ENCODE measurements at places on chromosomes 3 and 15.
A peak's percentile ranks its signal among the peaks of the same experiment; 100 is the strongest.

DNA sequence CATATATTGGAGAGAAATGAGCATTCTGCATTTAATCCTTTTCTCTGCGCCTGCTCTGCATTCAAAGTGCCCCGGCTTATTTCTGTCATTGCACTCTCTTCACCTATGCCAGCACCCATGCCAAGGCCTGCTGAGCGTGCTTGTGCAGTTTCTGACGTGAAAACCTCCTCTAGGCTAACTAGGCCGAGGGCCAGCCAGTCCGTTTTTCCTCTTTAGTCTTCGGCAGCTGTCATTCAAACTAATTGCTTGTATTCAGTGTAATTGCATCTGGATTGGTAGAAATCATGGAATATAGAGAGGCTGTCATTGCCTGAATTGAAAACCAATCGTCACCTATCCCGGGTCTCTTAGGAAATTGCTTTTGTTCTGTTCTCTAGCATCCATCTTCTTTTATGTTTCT lies 94.0 kb downstream of the ARPP21 start:
- no peak for DNase-seq

GRCh38 chr3:107579371-107579770 lies 56.6 kb downstream of the BBX start:
- no peak for DNase-seq

- DNase-seq, result no peak
Observed at GRCh38 chr3:137709011-137709601, 55.0 kb upstream of the SOX14 start.

- DNase-seq, result no peak
Observed at GRCh38 chr3:136135039-136135802, 60.9 kb downstream of the MSL2 start.

DNA sequence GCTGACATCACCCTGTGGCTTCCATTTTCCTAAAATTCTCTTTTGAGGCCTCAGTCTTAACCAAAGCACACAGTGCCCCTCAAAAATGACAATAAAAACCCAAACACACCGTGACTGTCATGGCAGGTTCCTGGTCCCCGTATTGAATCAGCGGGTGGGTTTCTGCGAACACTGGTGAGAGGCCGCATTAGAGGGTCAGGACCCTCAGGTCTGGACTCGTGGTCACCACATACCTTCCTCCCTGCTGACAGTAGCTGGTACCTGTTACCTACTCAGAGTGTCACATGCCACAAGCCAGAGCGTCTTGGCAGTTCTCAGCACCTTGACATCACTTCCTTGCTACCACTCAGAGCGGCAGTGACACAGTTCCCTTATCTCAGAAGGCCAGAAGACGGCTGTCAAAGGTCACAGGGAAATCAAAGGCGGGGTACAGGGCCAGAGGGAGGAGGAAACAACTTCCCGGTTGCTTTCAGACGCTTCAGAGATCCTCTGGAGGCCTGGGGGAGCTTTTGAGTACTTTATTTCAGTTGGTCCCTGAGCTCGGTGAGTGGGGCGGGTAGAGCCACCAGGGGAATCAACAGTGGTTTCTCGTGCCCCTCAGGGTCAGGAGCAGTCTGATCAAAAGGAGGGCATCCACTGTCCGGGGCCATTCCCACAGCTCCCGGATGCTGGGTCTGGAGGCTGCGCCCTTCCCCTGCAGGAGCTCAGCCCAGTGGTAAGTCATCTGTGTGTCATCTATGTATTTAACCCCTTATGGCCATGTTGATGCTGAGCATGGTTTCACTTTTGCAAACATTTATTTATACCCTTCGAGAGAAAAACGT lies at the start of the genes CCR5AS and CCRL2:
Gene CCR5AS (minus strand): TSS at position 279 of the 824 bp plus-strand sequence.
Gene CCRL2 (plus strand): TSS at position 472 of the 824 bp plus-strand sequence. CDS start 821 bp downstream, outside the sequence.
- no peak for DNase-seq

- no peak for DNase-seq
Observed at GRCh38 chr15:95192923-95193322, 961.6 kb downstream of the MCTP2 start.

- DNase-seq, result no peak
Observed at GRCh38 chr15:56913670-56914069, 4.8 kb upstream of the TCF12 start.

DNA sequence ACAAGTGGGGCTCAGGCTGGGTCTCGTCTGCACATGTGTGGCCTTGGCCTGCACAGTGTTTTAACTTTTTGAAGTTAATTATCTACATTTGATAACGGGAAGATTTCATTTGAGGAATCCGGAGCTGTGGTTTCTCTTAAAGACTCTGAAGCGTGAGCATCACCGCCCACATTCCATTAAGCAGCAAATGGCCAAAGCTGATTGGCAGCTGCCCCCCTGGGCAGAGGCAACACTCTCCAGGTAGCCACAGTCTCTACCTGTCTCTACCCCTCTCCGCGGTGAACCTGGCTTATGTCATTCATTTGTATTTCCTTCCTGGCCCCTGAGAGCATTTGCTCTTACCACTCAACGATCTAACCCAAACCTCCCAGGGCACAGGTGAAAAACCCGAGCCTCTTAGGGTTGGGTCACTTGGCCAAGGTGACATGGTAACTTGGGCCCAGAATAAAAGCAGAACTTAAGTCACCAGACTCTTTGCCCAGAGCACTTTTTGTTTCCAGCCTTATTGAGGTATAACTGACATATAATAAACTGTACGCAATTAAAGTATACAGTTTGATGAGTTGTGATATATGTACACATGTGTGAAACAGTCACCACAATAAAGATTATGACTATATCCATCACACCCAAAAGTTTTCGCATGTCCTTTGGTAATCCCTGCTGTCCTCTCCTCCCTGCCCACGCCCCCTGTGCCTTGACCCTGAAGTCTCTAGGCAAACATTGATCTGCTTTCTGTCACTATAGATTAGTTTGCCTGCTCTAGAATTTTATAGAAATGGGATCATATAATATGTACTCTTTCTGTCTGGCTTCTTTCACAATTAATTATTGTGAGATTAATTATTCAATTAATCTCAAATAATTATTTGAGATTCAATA lies 245.7 kb upstream of the HES1 start:
- no peak for DNase-seq

DNA sequence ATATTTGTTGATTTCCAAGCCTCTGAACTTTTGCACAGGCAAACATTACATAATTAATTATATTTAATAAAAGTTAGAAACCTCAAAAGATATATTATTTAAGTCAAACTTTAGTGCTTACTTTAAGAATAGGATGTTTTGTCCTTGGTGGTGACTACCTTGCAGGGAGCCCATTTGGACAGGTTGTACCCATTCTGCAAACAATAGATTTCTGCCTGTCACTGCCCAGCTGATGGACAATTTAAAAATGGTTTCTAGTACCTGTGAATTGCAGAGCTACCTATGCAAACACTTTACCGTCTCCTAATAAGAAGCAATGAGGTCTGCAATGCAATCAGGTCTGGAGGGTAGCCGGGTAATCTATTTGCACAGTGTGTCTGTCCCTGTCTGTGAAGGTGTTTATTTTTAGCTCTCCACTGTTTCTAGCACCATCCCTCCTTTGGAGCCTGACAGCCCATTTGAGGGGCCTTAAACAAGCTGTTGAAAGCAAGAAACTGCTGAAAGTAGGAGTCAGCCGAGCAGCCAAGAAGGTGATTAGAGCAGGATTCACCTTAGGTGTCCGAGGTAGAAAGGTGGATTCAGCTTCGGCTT lies 556.2 kb upstream of the CFAP20DC start:
- DNase-seq, result no peak

- no peak for DNase-seq
Observed at GRCh38 chr3:5630406-5630805, 442.9 kb downstream of the EDEM1 start.

- DNase-seq, result no peak
Observed at GRCh38 chr3:24440760-24441464, 53.7 kb downstream of the THRB start.

DNA sequence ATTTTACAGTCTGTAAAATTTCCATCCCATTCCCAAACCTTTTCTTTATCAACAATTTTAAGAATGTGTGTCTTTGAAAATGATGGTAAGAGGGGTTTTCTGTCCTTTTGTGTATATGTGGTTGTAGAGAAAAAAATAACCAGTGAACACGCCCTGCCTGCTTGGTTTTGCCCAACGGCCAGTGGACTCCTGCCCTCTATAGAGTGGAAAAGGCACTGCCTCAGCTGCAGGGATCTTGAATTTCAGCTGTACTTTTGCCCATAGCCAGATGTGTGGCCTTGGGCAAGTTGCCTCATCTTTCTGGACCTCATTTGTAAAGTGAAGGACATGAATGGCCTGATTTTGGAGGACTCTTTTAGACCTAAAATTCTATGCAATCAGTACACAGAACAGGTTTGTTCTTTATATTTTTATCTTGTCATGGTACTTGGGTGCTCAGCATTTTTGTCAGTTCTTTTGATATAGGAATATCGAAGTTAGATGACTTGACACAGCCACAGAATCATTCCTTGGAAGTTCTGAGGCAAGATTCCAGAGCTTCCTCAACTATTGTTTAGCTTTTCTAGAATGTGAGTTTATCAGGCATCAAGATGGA lies 81.0 kb downstream of the CLDN11 start:
- DNase-seq, result peak; percentile 23

- DNase-seq, result no peak
Observed at GRCh38 chr3:135706758-135707375, 258.7 kb upstream of the PPP2R3A start.

DNA sequence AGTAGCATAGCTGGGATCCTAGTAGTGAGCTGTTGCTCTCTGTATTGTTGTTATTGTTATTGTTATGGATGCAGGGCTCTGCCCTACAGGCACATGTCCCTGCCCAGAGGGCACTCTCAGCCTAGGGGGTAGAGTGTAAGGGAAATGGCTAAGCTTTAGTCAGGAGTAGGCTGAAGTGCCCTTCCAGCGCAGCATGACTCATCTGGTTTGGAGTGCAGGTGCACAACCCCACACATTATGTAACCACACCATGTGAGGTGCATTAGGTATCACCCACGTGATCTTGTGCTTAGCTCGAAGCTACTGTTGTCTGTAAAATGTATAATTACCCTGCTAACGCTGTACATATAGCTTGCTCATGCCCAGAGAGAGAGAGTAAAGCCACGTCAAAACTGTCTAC lies 48.3 kb upstream of the TIPARP start:
- DNase-seq, result no peak

DNA sequence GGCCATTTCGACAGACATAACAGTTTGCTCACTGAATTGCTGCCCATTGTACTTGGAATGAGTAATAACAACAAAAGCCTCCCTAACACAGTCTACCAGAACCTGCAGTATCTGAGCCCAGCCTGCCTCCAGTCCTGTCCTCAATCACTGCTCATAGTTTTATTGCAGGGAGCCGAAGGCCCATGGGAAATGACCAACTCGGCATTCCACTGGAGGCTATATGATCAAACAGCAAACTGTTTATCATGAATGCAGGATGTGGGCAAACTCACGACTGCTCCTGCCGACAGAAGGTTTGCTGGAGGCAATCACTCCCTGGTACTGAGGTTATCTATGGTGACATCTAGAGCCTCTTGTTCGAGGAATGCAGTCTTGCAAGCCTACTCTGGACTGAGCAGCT lies 46.3 kb downstream of the LSM3 start:
- DNase-seq, result no peak

DNA sequence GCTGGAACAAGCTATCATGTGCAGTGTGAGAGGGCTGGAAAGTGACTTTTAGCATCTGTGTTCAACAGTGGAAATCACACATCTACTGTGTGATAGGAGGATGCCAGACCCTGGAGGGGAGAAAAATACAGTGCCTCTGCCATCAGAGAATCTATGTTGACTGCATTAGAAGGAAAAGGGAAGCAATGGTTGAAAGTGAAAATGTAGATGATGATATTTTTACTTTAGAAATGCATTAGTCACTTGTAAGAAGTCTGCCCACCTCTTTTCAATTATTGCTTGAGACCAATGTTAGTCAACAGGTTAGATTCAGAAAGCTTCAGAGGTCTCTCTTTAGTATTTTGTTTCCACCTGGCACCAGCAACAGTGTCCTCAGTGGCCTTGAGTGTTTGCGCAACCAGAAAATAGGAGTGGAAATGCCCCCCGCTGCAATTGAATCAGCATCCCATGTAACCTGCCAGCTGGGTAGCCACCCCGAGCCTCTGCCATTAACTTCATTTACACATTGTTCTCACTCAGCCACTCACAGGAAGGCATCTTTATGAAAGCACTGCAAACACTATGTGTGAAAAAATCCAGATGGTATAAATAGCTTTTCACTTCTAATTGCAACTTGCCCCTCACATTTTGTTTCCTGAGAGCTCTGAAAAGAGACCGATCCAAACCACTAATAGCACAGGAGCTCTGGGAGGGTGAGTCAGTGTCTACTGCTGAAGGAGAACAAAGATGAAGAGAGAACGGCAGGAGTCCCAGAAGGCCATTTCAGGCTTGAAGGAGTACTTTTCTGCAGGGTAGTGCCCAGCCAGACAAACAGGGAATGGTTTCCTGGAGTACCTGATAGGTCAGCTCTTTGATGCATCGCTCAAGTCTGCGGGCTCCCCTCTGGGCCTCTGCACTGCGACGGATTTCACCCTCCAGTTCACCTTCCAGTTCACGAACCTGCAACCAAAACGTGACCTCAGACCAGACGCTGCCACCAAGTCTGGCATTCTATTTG lies 92.1 kb downstream of the HHLA2 start:
- no peak for DNase-seq

- no peak for DNase-seq
Observed at GRCh38 chr3:135191708-135192107, 396.6 kb downstream of the EPHB1 start.

- no peak for DNase-seq
Observed at GRCh38 chr15:34514251-34514670, 69.2 kb downstream of the GOLGA8B start.

DNA sequence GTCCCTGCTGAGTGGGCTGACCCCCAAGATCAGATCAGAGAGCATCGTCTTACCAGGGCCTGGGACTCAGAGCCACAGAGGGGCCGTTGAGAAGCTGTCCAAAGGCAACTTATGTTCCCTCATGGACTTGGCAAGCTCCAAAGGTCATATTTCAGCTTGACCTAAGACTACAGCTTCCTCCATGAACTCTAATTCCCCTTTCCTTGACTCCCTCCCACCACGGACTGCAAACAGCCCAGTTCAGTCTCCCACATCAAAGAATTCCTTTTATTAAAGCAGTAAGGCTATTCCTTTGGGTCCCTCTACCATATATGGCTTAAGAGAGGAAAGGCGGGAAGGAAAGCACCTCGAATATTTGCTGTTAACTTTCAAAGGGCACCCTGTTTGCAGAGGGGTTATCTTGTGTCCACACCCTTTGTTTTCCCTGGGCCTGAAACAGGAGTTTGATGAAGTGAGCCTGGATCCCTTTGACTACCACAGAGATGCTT lies 146.1 kb upstream of the THBS1 start:
- DNase-seq, result no peak

- DNase-seq, result no peak
Observed at GRCh38 chr15:41596972-41597371, 38.0 kb downstream of the TYRO3 start.

DNA sequence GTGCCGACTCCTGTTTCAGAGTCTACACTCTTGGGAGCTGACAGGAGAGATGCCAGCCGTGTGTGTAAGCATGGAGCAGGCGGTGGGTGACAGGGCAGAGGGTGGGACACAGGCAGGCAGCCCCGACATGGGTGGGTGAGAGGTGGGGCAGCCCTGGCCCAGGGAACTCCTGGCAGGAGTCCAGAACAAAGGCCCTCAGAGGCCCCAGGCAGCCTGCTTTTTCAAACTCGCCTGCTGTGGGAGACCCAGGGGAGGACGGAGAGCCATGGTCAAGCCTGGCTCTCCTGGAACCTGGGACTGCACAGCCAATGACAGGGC lies 29.3 kb upstream of the SLC41A3 start:
- no peak for DNase-seq
